Stimulated activated CD8-positive, alpha-beta memory T cell treated with anti-CD3 and anti-CD28 coated beads, Interleukin-4, amount 100 ng/mL, for 1 hour (primary cell): ENCODE measurements at places on chromosomes 11 and 22.

DNA sequence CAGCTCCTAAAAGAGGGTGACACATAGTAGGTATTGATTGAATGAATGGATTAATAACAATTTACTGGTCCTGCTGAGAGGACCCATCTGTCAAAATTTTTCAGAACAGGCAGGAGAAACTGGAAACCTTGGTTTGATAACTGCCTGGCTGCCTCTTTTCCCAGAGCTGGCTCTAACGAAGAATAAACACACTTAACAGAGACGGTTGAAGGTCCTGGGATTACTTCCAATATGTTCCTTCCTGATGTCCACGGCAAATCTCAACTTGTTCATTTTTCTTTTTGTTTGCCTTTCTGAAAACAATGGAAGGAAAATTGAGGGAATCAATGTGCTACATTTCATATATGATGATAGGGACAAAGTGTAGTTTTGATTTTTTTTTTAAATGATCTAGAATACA lies 76.5 kb upstream of the SYT13 start:
- DNase-seq = no peak

GRCh38 chr11:114170226-114170625 lies 110.7 kb downstream of the ZBTB16 start:
- DNase-seq = no peak

- no peak for DNase-seq
These were observed 17.0 kb downstream of the MRPL48 start for GRCh38 chr11:73804712-73805111.

DNA sequence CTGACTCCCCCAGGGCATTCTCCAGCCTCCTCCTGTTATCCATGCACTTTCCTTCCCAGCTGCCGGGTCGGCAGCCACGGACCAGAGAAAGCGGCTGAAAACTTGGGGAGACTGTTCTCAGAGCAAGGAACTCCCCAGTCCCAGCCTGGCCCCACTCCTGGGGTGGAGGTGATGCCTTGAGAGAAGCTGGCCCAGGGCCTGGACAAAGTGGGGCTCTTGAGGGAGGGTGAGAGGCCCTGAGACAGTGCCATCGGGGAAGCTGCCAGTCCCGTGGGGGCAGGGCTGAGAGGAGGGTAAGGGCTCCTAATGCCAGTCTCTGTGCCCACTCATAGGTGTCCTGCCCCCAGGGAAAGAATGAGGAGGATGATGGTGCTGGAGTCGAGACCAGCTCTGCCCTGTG lies 53.8 kb downstream of the FLRT1 start:
- no peak for DNase-seq

GRCh38 chr11:64861227-64861975 lies 16.9 kb upstream of the CDC42BPG start:
- no peak for DNase-seq

DNA sequence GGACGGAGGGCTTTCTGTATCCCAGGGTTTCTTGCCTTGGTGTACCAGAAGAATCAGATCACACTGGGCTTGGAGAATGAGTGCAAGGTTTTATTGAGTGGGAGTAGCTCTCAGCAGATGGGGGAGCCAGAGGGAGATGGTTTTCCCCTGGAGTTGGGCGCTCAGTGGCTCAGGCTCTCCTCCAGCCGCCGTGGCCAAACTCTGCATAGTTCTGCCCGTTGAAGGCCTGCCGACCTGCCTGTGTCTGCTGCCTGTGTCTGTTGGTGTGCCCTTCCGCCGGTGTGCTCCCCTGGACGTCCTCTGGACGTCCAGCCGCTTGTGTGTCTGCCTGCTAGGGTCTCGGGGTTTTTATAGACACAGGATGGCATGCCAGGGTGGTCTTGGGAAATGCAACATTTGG lies 4.5 kb upstream of the ALKBH8 start:
- no peak for DNase-seq

- DNase-seq = no peak
These were observed 1147.8 kb downstream of the JRKL start for GRCh38 chr11:97537407-97538150.

GRCh38 chr11:118002541-118003423 lies 16.6 kb downstream of the IL10RA start:
- no peak for DNase-seq

DNA sequence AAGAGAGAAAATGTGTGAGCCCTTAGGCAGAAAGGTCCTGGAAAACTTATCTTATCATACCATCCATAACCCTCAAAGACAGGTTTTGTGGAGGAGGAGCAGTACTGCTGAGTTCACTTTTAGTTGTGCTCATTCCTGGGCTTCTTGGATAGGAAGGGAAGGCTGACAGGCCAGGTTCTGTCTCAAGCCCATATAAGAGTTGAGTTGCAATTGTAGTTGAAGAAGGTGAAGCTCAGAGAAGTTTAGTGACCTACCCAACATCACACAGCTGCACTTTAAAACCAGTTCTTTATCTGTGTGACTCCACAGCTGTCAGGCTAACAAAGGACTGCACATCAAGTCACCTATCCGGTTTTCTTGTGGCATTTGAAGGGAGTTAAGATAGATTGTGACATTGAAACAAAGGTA lies 13.0 kb downstream of the TEAD1 start:
- DNase-seq = no peak
